CMK (cell line): ENCODE measurements at places on chromosomes 16 and 17.

DNA sequence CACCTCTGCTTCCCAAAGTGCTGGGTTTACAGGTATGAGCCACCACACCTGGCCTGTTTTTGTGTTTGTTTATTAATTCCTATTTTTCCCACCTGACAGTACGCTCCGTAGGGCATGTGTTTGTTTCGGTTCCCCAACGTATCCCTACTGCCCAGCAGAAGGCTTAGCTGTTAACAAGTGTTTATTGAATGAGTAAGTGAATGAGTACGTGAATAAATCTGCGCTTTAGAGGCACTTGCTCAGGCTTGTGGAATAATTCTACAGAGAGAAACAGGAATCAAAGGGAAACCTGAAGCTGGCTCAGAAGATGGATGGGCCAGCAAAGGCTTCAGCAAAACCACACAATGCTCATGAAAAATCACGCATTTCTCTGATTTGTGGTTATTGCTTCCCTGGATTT lies 647.9 kb downstream of the MAF start:
- DNase-seq: no peak

DNA sequence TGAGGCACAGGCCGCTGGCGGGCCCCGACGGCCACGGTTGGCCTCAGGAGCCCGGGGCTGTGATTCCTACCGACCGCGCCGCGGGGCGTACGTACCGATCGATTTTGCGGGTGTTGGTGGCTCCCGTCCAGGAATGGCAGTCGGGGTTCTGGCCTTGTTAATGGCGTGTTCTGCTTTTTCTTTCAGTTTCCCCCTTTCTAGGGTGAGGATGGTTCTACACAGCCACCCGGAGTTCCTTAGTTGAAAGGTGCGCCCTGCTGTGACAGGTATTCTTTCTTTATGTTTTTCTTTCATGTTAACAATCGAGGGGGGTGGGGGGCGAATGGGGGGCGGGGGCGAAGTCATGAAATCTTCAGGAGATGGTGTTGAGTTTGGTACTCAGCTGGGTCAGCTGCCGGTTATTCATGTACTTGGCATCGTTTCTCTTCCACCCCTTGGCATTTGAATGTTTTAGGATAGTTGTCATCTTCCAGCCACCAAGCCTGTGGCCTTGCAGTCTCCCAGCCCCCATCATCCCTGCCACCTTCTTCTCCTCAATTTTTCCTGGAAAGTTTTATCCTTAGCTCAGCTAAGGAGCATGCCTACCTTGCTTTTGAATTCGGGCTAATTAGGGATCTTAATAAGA lies 802 bp downstream of the CYLD start:
- no peak for DNase-seq

- peak; percentile 82 for DNase-seq
These were observed 78.1 kb upstream of the TOB1 start for GRCh38 chr17:50944054-50944901.

- no peak for DNase-seq
These were observed 1.5 kb upstream of the PSMD3 start for GRCh38 chr17:39979016-39979670.

GRCh38 chr17:44417553-44417952 lies 28.1 kb upstream of the ITGA2B start:
- DNase-seq: no peak
